Fibroblast of skin of right biceps (primary cell): ENCODE measurements at places on chromosomes 5 and 9.
A peak's percentile ranks its signal among the peaks of the same experiment; 100 is the strongest.

DNA sequence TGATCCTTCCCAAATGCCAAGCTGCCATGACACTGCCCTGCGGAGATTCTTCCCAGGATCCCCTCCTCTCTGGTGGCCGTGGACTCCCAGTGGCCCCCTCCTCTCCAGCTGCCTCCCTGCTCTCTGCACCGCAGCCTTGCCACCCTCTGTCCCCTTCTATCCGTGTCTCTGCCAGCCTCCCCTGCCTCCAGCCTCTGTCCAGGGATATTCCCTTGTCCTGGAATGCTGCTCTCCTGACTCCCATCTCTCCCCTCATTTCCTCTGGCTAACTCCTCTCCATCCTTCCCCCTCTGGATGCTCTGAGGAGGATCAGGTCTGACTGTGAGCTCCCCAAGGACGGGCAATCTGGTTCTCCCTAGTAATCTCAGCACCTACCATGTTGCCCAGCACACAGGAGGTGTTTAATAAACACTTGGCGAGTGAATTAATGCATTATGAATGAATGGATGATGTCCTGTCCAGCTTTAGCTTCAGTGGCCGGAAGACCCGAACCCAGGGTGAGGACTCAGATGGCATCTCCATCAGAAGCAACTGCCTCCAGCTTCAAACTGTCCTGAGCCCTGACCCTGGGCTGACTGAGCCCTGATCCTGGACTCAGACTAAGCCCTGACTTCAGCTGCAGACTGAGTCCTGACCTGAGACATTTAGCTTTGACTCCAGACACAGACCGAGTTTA is 7.5 kb upstream of the CRB2 start:
- no peak for DNase-seq

DNA sequence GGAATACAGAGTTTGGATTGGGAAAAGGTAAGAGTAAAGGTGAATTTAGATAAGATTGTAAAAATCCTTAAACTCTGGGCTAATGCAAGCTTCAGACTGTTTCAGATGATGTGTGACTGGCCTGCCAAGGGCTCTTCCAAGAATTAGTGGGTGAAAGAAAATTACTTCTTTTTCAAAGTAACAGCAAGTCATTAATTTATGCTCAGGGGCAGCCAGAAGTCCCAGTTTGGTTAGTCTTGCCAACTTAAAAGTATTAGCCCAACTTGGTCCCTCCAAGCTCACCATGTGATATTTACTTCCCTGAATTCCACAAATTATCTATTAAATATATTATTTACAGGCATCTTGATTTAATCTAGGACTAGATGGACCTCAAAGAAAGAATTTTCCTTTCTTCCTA is 947.8 kb downstream of the NR2F1-AS1 start:
- DNase-seq, result no peak

GRCh38 chr5:149745-150485 is 41.4 kb upstream of the LRRC14B start:
- DNase-seq, result peak; percentile 63

- no peak for DNase-seq
Observed at GRCh38 chr5:102834438-102834964, 79.4 kb downstream of the PAM start.

- peak; percentile 95 for DNase-seq
Observed at GRCh38 chr5:122673343-122673742, 101.5 kb upstream of the SNX2 start.

- no peak for DNase-seq
Observed at GRCh38 chr5:173648308-173648866, 31.9 kb upstream of the BOD1 start.

DNA sequence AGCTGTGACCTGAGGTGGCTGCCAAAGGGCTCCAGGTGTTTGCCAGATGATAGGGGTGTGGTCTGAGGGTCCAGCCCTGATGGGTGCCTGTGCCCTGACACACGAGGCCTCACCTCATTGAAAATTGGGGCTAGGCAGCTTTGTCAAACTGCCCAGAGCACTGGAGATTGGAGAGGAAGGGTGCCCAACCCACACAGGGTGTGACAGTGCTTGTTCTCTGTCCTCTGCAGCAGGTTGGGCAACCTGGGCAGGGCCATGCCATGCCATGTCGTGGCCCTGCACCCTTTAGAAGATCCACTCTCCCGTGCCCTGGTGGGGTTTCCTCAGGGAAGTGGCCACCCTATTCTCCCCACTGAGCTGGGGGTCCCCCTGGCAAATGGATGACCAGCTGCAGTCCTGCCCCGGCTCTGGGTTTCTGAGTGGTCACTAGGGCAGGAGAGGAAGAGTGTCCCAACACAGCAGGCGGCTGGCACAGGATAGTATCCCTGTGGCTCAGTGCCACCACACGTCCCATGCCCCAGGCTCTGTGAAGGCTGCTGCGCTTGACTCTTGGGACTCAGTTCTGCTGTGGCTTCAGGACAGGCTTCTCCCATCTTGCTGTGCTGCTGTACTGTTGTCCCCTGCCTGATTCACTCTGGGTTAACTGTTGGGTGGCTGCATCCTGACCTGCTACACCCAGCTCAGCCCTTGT is 100.8 kb upstream of the PITX1 start:
- DNase-seq, result no peak

GRCh38 chr9:33220681-33221567 is 19.0 kb upstream of the SPINK4 start:
- DNase-seq, result no peak

DNA sequence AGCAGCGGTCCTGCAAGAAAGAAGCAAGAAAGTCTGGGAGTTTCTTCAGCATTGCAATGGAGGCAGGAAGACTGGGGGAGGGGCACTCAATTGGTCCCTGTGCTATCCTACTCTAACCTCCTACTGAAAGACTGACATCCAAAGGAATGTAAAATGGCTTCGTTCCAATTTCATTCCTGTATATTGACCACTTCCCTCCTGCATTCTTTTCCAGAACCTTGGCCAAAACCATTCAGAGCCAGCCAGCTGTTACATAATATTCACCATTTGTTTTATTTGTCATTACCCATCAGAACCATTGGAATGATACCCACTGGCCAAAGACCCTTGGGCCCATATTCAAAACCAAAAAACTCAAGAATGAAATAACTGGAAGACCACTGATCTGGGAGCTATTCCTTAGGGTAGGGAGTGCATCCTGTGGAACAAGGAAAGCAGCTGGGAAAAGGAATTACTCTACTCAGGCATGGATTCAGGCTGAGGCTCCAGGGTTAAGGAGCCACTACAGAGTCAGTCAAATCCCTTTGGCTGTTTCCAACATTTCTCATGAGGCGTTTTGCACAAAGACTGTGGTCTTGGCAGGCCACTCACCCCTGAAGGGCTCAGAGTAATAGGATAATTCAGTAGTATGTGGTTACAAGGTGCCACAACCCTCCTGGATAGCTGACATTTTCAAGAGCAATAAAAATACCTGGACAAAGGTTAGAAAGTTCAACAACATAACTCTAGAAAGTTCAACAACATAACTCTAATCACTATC is 148.7 kb upstream of the SLC1A3 start:
- peak; percentile 87 for DNase-seq

- no peak for DNase-seq
Observed at GRCh38 chr5:140005145-140005591, 37.9 kb downstream of the NRG2 start.

- DNase-seq, result no peak
Observed at GRCh38 chr9:137975527-137975913, 97.9 kb downstream of the CACNA1B start.

DNA sequence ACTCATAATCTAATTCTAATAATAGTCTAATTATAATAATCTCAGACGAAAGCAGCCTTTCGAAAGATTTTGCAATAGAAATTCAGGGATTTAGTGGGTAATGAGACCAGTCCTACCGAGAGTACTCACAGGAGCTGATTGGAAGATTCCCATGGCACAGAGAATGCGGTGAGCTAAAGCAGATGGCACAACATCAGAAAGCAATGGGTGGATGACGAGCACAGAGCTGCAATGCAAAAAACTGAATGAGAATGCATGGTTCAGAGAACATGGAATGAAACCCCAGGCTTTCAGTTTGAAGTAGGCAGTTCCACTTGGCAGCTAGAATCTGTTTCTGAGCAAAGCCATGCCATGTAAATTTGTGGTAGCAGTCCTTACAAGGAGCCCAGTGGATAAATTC is 78.2 kb upstream of the SPINK5 start:
- DNase-seq, result no peak

DNA sequence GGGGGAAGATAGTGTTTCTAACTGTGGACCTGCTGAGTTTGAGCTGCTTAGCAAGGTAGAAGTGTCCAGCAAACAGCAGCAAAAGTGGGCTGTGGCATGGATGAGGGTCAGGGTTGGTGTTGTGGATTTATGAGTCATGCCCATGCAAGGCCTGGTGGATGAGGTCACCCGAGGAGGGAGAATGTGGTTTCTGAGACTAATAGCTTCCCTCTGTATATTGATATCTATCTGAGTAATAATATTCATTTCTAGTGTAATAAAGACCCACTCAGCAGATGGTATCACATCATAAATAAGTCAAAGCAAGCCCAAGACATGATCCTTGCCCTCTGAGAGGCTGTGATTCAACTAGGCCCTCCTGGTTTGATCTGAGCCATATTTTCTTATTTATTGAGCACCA is 597.8 kb upstream of the CLINT1 start:
- peak; percentile 91 for DNase-seq

- no peak for DNase-seq
Observed at GRCh38 chr5:146527785-146528184, 11.8 kb upstream of the GPR151 start.

- peak; percentile 53 for DNase-seq
Observed at GRCh38 chr5:123012321-123012720, 24.2 kb downstream of the PPIC start.

DNA sequence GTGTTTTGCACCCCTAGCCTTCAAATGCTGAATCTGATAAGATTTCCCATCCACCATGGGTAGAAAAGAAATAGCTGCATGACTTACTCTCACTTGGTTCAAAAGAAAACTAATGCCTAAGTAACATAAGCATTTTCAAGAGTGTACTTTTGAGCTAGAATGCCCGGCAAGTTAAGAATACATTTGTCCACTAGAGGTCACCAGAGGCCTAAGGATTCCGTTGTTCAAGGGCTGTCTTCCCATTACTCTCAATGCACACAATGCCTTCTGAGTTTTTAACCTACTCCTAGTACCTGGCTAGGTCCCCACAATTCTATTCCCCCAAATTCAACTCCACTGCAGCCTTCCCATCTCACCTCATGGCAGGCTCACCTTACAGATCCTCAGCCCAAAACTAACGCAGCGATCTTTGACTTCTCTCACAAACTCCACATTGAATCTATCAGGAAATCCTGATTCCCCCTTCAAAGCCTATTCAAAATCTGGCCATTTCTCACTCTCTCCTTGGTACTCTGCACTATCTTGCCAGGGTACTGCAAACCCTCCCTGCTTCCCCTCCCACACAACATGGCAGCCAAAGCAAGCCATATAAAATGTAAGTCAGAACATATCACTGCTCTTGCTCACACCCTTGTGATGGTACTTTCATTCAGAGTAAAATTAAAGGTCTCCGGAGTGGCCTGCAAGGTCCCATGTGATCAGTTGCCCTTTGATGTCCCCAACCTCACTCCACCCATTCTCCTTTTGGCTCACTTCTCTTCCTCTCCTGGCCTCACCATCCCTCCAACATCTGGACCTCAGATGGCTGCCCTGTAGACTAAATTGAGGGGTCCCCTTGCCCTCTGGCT is 13.4 kb downstream of the OXCT1 start:
- DNase-seq, result peak; percentile 60

DNA sequence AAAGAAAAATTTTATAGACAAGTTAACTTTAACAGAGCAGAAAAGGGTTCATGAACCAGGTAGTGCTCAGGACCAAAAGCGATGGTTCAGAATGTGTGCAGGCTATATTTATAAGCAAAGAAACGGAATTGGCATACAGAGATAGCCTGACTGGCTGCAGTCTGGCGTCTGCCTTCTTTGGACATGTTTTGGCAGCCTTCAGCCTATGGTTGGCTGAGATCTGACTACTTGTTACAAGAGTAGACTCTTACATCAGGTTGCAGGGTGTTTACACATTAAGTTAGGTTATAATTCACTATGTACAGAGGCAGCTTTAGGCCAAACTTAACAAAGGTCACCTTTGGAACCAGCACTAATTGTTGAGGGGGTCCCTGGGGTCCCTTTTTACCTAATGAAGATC is 7.0 kb downstream of the NOP16 start:
- no peak for DNase-seq

DNA sequence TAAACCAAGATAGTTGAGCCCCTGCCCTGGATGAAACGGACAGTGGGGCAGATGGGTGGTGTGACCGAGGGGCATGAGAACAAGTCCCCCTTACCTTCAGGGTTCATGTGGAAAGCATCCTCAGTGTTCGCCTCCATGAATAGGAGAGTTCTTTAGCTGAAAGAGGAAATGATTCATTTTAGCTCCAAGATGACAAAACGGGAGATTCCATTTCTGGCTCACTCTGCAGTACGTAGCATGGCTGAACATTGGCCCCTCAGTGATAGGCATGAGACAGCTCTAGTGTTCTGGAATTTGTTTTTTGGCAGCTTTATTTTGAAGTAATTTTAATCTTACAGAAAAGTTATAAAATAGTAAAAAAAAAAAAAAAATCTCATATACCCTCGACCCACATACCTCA is 70.2 kb upstream of the AGXT2 start:
- DNase-seq, result peak; percentile 84

GRCh38 chr9:125949703-125950460 is 202.7 kb downstream of the PBX3 start:
- peak; percentile 8 for DNase-seq

GRCh38 chr5:124089578-124089977 is 577.6 kb downstream of the CSNK1G3 start:
- no peak for DNase-seq

- DNase-seq, result no peak
Observed at GRCh38 chr9:12463641-12464040, 229.5 kb upstream of the TYRP1 start.

GRCh38 chr5:96459313-96460121 is 26.5 kb upstream of the PCSK1 start:
- no peak for DNase-seq

DNA sequence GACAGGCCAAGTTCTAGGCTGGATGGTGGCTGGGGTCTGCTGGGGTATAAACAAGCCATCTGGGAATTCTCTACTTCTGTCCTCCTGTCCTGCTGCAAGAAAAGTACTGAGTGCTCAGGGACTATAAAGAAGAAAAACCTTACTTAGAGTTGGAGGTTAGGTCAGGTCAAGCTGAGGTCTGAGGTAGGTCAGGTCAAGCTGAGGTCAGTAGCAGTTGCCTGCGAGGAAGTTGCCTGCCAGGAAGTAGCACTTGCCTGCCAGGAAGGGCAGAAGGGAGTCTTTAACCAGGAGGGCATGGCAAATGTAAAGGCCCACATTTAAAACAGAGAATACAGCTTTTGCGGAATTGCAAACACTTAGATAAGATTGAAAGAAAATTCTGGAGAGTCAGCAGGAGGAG is 51.3 kb upstream of the PRLR start:
- DNase-seq, result no peak

GRCh38 chr5:98772415-98773213 is 849 bp upstream of the RGMB start:
- peak; percentile 90 for DNase-seq

DNA sequence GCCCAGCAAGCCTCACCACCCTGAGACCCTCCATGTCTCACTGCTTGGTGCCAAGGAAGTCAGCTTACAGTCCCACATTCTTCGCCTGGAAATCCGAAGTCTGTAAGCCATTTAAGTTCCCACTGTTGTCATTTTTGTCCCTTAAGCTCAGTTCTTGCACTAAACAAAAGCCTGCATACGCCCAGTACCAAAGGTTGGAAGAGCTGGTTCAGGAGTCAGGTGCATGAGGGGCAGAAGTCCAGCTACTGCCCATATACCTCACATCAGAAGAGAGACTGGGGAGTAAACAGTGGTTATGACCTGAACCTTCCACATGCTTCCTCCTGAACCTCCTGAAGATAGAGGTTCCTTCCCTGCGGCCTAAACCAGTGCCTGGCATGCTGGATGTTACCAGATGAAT is 146.0 kb downstream of the FRMD3 start:
- DNase-seq, result no peak
